ENCODE measurements at places on chromosomes 1 and 21.

DNA sequence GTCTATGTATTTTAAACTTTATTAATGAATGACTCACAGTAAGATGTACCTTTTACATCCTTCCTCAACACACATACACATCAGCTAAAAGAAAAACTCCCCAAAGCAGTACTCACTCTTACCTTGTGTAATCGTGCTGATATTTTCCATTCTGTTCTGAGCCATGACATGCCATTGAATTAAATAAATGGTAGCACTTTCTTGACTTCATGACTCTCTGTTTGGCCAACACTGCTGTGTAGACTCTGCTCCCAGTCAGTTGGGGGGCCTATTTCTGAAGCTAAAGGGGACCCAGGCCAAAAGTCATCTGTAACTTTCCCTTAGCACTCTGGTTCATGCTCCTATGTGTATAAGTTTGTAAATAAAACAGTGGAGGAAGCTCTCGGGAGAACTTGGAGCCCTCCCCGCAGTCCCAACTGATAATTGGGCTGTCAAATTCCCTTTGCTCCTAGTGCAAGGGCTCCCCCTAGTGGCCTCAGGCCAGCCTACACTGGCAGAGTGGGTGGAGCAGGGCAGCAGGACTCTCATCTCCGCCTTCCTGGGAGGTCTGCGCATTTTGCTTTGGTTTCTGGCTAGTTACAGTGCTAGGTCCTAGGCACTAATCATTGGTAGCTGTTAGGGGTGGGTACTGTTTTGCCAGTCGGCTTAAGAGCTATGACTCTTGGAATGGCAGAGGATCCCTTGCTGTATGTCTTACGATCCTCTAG, 1.7 kb upstream of the FYB2 start:
- peak; percentile 91 for DNase-seq

DNA sequence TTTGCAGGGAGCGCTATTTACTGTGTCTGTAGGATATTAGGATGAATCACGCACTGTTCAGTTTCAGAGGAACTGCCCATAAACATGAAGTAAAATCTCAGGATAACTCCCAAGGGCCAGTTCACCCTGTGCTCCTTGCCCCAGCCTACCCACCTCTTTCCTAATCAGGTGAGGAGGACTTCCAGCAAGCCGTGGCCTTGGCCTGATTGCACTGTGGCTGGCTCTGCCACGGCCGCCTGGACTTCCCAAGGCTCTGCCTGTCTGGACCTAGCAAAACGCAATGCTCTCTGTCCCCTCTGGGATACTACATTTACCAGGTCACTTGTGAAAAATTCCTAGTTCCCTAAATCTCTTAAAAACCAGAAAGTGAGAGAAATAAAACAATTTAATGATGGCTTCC, 7.4 kb upstream of the ASCL5 start:
- DNase-seq: no peak

GRCh38 chr1:155975375-155976061, 2.8 kb downstream of the ARHGEF2 start:
- no peak for DNase-seq

DNA sequence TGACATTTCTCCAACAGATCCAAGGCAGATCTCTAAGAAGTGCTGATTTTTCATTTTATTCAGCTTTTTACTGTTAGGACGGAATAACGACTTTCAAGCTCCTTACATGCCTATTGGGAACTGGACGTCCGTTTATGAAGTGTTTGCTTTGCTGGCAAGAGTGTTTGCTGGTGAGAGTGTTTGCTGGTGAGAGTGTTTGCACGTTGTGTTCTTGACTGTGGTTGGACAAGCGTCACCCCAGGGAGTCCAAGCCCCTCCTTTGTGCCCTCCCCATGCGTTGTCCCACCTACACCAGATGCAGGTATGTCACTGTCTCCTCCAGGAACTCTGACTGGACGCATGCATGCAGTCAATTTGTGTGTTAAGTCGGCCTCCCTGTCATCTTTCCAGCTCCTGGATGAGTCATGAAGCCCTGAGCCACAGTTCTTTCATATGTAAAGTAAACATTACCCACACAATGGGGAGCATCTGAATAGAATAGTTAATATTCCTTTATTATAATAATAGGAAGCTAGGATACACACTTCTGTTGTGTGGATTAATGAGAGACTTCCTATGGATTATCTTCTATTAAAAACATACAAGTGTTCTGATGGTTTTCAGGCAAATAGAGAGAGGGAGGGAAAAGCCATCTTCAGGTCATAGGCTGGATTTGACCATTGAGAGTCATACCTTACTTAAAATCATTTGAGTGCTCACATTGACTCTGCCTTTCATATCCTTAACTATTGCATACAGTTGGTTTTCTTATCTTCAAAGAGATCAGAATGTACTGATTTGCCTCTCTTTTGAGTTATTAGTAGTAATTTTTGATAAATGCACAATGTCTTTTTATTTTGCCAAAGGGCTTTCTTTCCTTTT, 119.2 kb downstream of the GALNT2 start:
- DNase-seq: peak; percentile 37

- no peak for DNase-seq
These were observed 19.5 kb downstream of the SUSD4 start for GRCh38 chr1:223344491-223344890.

DNA sequence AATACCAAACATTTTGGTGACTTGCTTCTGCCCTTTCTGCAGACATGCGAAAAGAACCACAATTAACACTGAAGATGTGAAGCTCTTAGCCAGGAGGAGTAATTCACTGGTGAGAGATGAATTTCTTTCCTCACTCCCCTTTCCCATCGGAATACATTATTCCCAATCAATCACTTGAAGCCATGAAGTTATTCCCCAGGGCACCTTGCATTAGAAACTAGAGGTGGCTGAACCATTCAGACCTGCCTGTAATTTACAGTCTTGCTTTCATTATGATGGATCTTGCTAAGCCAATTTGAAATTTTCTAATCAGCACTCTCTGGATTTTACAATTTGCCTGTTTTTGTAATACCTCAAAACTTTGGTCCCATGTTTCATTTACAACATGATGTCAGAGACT, 9.5 kb upstream of the CORT start:
- DNase-seq: no peak

GRCh38 chr1:7738044-7738443, 33.1 kb upstream of the VAMP3 start:
- no peak for DNase-seq

- DNase-seq: no peak
These were observed 59.0 kb upstream of the KCND3 start for GRCh38 chr1:112048421-112048820.

DNA sequence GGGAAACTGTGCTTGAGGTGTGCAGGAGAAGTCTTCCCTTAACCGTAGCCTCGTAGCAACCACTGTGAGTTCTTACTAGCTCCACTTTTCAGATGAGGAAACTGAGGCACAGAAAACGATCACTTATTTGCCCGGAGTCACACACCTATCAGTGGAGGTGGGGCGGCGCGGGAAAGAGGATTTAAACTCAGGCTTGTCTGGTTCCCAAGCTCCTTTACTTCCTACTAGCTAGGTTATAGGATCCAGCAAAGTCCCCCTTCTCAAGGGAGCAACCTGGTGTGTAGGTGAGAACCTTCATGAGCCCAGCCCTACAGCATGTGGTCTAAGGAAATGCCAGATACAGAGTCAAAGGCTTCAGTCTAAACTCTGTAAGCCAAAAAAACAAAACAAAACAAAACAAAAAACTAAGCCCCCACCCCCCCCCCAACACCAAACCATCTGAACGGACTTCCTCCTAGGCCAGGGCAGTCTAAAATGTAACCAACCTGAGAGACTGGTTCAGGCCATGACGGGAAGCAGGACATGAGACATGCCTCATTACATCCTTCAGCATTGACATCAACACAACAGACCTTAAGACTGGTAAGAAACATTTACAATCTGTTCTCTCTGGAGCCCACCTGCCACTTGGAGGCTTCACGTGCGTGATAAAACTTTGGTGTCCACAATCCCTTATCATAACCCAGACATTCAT, 709 bp upstream of the FBXO42 start:
- DNase-seq: no peak

- no peak for DNase-seq
These were observed 344.0 kb downstream of the ASTN1 start for GRCh38 chr1:176820391-176821031.

- DNase-seq: no peak
These were observed 73.3 kb upstream of the PGD start for GRCh38 chr1:10325521-10325920.

- DNase-seq: no peak
These were observed 146.6 kb downstream of the TBX15 start for GRCh38 chr1:118841521-118841920.

GRCh38 chr1:39243302-39243701, 38.8 kb downstream of the MACF1 start:
- no peak for DNase-seq

- no peak for DNase-seq
These were observed 46.9 kb downstream of the PEX14 start for GRCh38 chr1:10521537-10522157.

GRCh38 chr1:166840309-166841274, 1.3 kb downstream of the POGK start:
- no peak for DNase-seq

- DNase-seq: no peak
These were observed 87.7 kb upstream of the ATP1B1 start for GRCh38 chr1:169018751-169019150.

DNA sequence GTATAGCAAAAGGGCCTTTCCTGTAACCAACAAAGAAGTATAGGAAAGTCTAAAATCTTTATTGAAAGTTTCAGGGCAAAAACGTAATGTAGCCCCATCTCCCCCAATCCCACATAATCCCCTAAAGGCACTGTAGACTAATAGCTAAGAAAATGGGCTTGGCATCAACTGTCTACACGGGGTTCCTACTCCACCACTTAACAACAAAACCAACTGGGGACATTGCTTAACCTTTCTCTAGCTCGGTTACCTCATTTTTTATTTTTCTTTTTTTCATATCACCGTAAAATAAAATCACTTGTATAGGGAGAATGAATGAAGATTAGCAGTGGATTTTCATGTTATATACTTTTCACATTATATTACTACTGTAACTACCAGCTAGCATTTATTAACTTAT, 12.3 kb downstream of the MACF1 start:
- no peak for DNase-seq

DNA sequence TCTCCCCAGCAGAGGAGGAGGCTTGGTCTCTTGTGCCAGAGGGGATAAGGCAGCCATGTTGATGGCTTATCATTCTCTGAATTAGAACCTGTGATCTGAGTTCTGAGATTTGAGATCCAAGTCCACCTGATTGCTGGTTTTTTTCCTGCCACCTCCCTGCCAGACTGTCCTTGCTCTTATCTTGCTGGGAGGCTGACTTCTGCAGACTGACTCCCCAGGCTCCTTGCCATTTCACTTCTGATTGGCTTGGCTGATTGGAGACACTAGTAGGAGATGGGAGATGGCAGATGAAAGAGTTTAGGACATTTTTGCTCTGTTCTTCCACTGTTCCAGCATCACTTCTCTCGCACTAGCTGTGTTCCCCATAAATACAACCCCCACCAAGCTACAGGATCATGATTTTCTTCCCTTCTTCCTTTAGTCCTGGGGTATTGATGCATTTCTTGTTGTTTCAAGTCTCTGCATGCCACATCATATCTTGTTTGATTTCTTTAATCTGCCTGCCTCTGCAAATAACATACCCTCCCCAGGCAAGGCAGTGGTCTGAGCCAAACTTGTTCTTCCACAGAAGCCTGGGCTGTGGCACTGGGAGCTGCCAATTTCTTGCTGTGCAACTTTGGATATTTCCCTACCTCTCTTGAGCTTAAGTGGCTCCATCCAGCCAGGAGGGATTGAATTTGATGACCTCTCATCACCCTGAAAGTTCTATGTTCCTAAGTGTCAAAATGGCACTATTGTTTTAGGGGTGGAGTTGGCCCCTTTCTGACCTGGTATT, 963 bp upstream of the CYP4B1 start:
- DNase-seq: no peak

- no peak for DNase-seq
These were observed 150.8 kb downstream of the ROR1 start for GRCh38 chr1:63924600-63924999.

- DNase-seq: no peak
These were observed 8.6 kb downstream of the CERS2 start for GRCh38 chr1:150966011-150966410.

DNA sequence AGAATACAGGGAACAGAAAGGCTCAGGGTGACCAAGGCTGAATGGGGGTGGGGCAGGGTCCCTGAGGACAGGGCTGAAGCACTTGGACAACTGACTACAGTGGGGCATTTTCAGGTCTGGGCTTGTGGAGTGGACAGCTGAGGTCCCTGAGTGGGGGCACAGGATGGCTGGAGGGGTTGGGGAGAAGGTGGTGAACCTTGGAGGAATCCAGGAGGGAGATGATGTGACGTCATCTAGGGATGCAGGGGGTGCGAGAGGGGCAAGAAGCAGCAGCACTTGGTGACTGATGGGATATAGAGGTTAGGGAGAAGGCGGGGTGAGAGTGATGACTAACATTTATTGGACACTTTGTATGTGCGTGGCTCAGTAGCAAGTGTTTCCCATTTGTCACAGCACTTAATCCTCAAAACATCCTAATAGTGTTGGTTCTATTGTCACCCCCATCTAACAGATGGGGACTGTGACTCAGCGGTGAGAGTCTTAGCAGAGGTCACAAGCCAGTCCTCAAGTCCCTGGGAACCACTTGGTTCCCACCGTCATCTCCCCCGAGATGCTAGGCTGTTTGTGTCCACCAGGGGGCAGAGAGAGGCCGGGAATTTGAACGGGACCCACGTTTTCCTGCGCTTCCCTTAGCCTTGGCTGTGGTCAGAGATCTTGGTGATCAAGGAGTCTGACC, 27.9 kb upstream of the BMP8B start:
- DNase-seq: peak; percentile 85

DNA sequence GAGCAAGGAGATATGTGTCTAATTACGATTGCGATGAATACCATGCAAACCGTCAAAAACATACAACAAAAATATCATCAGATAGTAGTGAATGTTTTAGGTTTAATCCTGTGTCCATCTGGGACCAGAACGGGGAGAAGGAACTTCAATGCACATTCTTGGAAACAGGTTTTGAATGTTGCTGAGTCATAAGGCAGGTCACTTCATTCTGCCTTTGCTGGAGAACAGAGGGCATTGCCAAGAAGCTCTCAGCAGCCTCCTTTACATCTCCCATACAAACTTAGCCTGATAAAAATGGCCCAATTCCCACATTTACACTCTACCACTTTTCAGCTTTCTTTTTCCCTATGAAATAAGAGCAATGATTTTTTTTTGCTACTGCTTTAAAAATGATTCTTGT, 78.0 kb upstream of the KCNJ6 start:
- no peak for DNase-seq

- DNase-seq: peak; percentile 69
These were observed 7.7 kb downstream of the C1orf226 start for GRCh38 chr1:162389021-162389818.

- DNase-seq: no peak
These were observed 10.4 kb downstream of the TTLL10 start for GRCh38 chr1:1183833-1184775.

- no peak for DNase-seq
These were observed 380 bp downstream of the TFF2 start for GRCh38 chr21:42350318-42350910.

DNA sequence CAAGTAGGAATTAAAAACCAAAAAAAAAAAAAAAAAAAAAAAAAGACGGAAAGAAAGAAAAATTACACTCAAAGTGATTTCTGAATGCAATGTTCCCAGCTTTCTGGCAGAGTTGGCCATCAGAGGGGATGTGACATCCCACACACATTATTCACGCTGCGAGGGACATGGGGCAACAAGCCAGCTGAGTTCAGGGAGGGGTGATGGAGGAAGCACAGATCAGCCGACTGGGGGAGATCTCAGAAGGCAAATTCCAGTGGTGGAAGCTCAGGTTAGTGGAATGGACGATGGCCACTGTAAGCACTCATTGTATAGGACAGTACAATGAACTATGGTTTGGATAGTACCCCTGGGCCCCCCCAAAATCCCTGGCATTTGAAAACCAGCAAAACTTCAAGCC, 311.9 kb downstream of the PCP4 start:
- DNase-seq: no peak
